ENCODE measurements at places on chromosomes 7 and 10. TPM values are rescaled to one million over a fixed set of nuclear protein-coding genes. Genes with fewer than 3 reads are reported as not detected.

The LEP gene
- total RNA-seq: not detected

The RET gene
- total RNA-seq: 0.41 TPM

The ODAD2 gene
- total RNA-seq: not detected

The PODXL gene
- 0.76 TPM for total RNA-seq

DNA sequence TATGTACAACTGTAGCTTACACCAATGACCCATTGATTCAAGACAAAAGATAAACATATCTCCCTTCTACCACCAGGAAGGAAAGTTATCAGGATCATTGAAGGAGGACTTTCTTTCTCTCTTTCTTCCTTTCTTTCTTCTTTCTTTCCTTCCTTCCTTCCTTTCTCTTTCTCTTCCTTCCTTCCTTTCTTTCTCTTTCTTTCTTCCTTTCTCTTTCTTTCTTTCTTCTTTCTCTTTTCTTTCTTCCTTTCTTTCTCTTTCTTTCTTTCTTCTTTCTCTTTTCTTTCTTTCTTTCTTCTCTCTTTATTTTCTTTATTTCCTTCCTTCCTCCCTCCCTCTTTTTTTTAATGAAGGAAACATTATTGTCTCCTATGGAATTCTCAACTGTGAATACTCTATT, 10.6 kb upstream of the OR2A2 start:
- DNase-seq: no peak

- no peak for DNase-seq
Measured at GRCh38 chr7:149794661-149795060, 21.3 kb upstream of the ZNF467 start.

DNA sequence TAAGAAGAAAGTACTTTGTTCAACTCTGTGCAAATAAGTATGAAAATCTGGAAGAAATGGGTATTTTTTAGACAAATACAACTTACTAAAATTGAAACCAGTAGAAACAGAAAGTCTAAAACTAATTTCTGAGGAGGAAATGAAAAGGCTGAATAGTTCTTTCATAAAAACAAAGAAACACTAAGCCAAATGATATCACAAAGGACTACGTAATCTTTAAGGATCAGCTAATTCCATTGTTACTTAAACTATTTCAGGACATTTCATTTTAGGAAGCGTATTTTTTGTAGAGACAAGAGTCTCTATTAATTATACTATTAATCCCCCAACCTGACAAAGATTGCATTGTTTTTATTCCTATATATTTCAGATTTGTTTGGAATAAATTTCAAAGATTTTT, 11.2 kb upstream of the CCSER2 start:
- no peak for DNase-seq

DNA sequence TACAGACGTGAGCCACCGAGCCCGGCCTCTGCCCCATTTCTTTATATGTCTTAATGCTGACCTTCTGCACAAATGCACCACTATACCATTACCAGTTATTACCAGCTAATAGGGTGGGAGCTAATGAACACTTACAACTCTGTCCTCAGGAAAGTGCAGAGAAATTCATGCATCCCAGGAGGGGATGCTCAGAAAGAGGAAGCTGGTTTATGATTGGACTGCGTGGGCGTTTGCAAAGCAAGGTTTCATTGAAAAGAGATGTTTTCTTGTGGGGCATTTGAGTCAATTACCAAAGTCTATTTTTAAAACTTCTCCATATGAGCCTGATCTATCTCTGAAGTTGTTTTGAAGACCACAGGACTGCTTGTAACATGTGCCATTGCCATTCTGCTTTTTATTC, 417.7 kb upstream of the CELF2 start:
- DNase-seq: no peak

DNA sequence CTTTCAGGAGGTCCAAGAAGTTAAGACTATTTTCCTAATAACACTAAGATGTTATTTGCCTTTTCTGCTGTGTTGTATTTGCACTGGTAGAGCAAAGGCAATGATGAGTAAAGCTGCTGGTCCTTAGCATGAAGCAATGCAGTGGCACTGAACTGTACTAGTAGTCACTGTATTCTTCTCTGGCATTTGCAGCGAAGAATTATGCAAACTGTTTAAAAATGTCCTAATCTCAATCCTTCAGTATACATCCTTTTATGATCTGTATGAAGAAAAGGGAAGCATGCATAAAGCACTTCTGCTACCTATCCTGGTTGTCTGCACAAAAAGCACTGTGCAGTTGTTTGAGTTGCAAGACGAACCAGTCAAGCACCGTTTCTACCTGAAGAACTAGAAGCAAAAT, 20.4 kb downstream of the IGF2BP3 start:
- DNase-seq: no peak

- no peak for DNase-seq
Measured at GRCh38 chr10:5396556-5397300, 7.9 kb downstream of the TUBAL3 start.

- DNase-seq: no peak
Measured at GRCh38 chr10:86673827-86674581, 5.7 kb downstream of the LDB3 start.

DNA sequence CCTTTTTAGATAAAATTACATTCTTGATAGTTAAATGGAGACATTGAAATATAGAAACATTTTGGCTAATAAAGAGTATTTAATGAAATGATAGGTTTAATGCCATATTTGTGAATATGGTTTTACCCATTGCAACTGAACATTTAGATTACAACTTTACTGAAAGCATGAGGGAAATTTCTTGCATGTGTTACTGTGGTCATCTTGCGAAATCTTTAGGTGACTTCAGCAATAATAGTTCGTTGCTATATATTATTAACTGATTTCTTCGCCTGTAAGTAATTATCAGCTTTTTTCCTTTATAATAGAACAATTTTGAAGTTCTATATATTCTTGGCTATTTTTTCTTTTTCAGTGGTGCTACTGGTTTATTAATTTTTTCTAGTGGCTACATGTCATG, 83.2 kb downstream of the MLLT10 start:
- DNase-seq: no peak

DNA sequence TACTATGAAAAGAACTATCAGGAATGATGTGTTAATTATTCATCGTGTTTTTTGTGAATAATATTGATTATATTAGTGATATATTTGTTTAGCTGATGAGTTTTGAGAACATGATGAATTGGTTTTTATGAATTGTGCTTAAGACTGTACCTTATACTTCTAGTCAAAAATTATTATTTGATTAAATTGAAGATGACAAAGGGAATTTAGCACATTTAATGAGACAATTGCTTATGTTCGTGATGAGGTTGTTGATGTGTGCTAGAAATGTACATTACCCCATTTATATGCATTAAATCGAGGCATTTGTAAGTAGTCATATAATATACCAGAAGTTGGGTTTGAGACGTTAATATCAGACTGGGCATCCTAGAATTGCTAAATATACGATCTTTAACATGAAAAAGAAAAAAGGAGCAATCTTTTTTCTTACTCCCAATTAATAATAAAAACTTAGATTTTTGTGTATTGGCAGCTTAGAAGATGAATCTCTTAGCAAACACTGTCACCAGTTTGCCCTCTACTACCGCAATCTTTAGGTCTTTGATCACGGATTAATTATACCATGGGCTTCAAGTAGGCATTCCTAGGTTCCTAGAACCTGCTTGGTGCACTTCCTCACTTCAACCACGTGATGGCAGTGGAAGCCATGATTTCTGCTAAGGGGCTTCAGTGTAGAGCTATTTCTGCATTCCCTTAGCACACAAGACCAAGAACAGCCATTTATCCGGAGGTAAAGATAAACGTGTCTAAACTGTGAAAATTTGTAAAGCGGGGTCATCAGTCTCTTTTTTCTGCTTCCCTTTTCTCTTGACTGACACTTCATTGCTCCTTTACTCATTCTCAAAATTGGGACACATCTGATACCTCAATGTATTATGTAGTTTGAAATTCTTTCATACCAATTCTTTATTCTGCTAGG, 1.6 kb downstream of the KLHDC10 start:
- peak; percentile 45 for DNase-seq

Measured in activated T-cell treated with anti-CD3 and anti-CD28 coated beads, Interleukin-2, amount 50 U/mL, for 4 hours (primary cell).